ENCODE measurements at places on chromosomes 6 and 20. TPM values are rescaled to one million over a fixed set of nuclear protein-coding genes. Genes with fewer than 3 reads are reported as not detected.

The SLC2A10 gene
- total RNA-seq, result 21.0 TPM

The GLP1R gene
- total RNA-seq, result not detected

GRCh38 chr6:160048471-160048870, 73.1 kb upstream of the SLC22A1 start:
- DNase-seq, result no peak

The ACTR5 gene
- total RNA-seq, result 7.3 TPM

- no peak for DNase-seq
These were observed 57.1 kb downstream of the TCP11 start for GRCh38 chr6:35084041-35084491.

The MICAL1 gene
- 151 TPM for total RNA-seq

- no peak for DNase-seq
These were observed 535.6 kb downstream of the QKI start for GRCh38 chr6:163950159-163950558.

- no peak for DNase-seq
These were observed 15.5 kb upstream of the TMEM181 start for GRCh38 chr6:158544428-158544827.

The HMGN4 gene
- total RNA-seq, result 72.8 TPM

DNA sequence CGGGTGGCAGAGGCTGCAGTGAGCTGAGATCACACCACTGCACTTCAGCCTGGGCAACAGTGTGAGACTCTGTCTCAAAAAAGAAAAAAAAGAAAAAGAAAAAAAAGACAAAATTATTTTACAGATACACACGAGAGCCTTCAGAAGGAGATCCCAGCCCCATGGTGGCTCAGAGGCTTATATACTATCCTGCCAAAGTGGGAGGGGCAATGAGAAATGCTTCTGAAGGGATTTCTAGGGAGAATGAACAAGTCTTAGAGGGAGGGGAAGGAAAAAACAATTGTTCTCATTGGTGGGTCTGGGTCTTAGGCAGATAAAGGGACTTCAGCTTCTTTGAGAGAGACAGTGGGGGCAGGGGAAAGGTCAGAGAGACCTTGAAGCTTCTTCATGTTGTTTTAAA, 76.8 kb downstream of the BANF2 start:
- no peak for DNase-seq

GRCh38 chr20:4099905-4100675, 84.7 kb upstream of the RNF24 start:
- DNase-seq, result peak; percentile 58

The LPA gene
- total RNA-seq, result not detected

The BRD2 gene
- total RNA-seq, result 113 TPM

- DNase-seq, result no peak
These were observed 91.3 kb upstream of the EDN1 start for GRCh38 chr6:12198851-12199250.

The CRISP3 gene
- total RNA-seq, result not detected

- DNase-seq, result no peak
These were observed 184.2 kb downstream of the PLCB4 start for GRCh38 chr20:9253006-9253539.

- DNase-seq, result no peak
These were observed 106.3 kb upstream of the RIPOR2 start for GRCh38 chr6:25042036-25042521.

GRCh38 chr6:1384549-1385128, 4.7 kb upstream of the FOXF2 start:
- DNase-seq, result no peak

DNA sequence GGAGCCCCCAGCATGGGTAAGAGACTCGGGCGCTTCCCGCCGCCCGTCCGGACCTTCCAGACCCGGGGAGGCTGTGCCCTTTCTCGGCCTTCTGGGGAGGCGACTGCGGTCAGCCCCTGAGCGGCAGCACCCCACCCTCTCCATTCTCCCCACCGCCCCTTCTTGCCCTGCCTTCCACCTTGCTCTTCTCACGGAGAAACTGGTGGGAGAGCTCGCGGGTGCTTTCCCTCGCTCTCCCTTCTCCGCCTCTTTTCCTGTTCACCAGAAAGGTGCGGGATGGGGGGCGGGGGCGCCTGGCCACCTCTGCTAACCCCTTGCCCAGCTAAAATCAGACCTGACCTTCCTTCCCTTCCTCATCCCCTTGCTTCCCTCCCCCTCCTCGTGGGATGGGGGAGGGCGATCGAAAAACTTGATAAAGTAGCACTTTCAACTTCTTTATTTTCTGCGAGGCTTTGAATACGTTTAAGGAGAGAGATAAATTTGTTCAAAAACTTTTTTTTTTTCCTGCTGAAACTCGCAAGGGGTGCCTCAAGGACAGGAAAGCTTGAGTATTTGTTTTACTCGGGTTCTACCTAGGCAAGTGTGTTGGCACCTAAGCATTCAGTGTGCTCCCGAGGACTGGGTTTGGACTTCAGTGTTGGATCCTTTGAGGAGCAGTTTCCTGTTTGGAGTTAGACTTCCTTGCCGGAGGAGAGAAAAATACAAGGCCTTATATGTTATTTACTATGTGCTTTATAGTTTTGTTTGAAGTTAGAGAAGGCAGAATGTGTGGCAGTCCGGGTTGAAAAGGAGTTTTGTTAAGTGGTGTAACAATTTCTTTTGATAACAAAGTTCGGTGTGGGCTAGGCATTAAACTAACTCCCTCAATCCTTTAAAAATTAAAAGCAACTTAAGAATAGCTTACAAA, 897 bp downstream of the CD2AP start:
- peak; percentile 21 for DNase-seq

The C4A gene
- total RNA-seq, result 2.2 TPM

DNA sequence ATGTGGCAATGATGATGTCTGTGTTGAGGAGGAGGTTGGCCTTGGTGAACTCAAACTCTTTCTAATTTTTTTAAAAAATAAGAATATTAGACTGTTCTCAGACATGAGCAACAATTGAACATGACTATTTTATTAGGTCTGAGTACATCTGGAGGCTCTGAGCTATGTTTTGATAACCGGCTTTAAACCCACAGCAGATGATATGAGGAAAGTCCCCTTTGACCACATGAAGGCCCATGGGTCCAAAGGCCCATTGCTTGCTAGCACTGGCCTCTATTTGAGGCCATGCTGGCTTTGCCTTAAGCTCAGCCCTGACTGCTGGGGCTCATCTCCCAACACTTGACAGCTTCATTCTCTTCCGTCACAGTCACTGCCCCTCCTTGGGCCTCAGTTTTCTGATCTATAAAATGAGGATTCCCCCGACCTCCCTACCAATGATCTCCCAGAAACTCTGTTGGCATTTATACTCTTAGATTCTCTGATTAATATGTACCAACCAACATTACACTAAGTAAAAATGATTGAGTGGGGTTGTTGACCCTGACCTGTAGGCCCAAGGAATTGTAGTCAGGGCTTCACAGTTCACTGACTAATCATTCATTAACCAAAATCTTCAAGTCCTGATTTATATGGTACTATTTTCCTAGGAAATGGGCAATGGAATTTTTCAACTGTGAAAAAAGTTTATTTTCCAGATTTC, 23.9 kb upstream of the TINAG start:
- DNase-seq, result peak; percentile 37

DNA sequence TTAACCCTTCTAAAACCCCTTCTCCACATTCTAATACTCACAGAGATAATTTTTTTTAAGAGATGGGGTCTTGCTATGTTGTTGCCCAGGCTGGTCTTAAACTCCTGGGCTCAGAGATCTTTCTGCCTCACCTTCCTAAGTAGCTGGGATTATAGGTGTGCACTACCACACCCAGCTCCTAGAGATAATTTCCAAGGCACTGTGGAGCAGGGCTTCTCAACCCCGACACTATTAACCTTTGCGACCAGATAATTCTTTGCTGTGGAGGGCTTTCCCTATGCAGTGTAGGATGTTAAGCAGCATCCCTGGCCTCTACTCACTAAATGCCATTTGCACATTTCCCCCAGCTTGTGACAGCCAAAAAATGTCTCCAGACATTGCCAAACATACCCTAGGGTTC, 8.8 kb upstream of the RREB1 start:
- no peak for DNase-seq

DNA sequence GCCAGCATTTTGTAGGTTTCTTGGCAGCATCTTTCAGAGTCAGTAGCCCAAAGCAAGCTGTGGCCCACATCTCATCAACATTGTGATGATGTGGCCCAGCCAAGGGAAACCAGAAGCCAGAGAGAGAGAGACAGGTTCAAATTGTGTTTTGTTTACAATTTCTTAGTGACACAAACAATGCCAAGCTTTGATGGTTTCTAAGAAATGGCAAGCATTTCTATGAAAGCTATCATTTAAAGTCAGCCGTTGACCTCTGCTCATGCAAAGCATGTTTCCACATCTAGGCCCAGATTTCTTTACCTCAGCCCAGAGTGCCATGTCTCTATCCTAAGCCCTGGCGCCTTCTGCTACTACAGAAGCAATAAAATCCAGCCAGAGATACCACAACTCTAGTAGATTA, 32.9 kb downstream of the GCM1 start:
- no peak for DNase-seq

DNA sequence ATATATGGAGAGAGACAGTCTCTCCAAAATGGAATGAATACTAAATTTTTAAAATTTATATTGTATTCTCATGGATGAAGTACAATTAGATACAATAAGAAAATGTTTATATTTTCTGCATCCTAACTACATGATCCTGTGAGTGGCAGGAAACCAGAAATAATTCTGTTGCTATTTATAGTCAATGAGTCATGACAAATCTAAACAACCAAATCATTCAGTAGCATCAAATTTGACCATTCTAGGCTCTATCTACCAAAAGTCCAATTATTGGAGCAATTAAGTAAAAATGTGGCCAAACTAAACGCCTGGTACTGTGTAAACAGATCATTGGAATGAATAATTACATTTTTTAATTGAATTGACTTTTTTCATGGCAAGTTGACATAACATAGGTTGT, 959.8 kb downstream of the EPHA7 start:
- DNase-seq, result peak; percentile 40

GRCh38 chr6:35219683-35220326, 6.0 kb downstream of the SCUBE3 start:
- no peak for DNase-seq

The EPPIN gene
- not detected for total RNA-seq

DNA sequence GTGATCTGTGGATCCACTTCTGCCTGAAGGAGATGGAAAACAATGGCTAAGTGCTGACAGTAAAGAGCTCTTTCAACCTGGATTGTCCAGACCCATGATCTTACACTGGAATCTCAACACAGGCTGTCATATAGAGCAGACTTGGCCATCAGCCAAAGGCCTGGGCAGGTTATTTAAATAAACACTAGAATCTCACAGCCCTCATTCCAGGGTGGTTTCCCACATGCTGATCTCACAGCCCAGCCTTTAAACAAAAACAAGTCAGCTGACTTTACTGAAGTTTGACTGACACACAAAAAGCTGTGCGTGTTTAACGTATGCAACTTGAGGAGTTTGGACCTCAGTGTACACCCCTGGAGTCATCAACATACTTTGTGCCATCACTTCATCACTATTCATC, 28.4 kb downstream of the SYNDIG1 start:
- no peak for DNase-seq

GRCh38 chr6:53614676-53615075, 50.9 kb downstream of the KLHL31 start:
- DNase-seq, result no peak

The OR2H2 gene
- total RNA-seq, result not detected

The OR2J3 gene
- not detected for total RNA-seq

DNA sequence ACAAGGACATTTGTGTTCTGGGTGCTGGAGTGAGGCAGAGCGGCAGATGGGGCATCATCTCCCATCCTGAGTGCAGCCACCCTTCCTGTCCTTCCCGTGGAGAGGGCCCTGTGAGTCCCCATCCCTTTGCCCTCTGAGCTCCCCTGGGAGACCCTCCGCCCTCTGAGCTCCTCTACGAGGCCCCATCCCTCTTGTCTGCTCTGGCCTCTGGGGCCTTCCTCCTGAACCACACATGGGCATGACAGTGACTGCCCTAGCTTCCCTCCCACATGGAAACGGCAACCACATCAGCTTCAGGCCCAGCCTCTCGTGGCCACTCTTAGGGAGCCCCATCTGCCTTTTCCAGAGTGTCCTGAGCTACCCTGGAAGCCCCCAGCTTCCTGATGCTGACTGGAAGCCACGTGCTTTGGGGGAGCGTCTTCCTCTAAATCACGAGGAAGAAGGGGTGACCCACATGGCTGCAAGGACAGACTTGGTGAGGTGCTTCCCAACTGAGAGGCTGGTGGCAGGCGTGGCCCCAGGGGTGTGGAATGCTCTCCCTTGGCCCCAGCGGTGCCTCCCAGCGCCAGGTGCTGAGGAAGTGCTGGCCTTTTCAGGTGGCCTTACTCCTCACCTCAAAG, 52.6 kb downstream of the GINS1 start:
- no peak for DNase-seq

- DNase-seq, result no peak
These were observed 8.8 kb upstream of the RSPH3 start for GRCh38 chr6:159008656-159009288.

The FAM83C gene
- total RNA-seq, result not detected

DNA sequence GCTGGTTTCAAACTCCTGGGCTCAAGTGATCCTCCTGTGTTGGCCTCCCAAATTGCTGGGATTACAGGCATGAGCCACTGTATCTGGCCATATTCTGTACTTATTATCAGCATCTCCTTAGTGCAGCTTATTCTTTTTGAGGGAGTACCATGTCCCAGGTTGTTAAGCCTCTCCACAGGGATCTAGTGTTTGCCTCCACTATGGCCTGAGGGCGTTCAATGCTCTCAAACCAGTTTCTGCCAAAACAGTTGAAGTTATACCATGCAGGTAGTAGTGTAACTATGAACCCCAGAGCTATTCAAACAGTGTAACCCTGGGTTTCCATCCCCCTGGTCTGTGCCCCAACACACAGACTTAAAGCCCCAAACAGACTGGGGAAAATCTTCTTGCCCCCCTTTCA, 81.7 kb downstream of the BACH2 start:
- DNase-seq, result no peak

DNA sequence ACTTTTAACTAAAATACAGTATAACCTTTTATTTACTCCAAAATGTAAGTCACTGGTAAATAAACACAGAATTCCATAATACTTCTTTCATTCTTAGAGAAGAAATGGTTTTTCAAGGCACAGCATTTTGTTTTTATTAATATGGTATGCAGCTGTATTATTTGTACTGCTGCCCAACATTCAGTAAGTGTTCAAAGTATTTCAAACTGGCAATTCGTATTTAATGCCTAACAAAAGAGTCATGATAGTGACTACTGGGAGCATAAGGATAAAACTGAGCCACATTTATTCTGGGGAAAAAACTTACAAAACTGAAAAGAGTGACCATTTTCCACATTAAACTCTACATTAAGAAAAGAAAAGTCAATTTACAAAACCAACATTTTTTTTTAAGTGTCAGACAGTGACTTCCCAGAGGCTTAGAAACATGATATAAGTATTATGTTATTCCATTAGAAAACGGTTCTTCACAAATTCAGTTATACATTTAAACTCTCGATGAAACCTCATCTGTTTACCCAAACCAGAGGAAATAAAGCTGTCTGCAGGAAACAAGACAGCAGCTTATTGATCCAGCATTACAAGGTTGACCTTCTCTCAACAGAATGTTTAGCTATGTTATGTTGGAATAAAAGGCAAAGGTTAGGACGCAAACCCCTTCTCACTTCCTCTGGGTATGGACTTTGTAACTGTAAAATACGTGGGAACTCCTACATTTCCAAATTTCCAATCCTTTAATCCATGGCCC, 24.3 kb downstream of the EPB41L2 start:
- no peak for DNase-seq

The NOTCH4 gene
- 0.26 TPM for total RNA-seq
